ENCODE measurements at places on chromosomes 11 and 22.

- DNase-seq = no peak
Measured at GRCh38 chr11:73856031-73856567, 20.5 kb downstream of the COA4 start.

- no peak for DNase-seq
Measured at GRCh38 chr22:36702842-36703215, 723 bp downstream of the CACNG2 start.

DNA sequence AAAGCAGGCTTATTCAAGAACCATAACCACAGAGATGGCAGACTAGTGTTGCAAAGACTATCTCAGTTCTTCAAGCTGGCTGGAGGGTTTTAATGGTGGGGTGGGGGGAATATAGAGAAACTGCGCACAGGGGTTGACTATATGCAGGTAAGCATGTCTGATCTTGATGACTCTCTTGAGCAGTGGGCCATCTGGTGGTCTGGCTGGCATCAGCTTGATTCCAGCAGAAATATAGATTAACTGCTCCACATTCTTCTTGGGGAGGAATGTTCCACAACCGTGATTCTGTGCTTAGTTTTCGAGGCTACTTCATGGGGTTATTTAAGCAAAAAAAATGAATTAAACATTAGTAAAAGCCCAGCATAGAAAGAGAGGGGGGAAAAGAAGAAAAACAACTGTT is 158.8 kb upstream of the PGR start:
- no peak for DNase-seq

DNA sequence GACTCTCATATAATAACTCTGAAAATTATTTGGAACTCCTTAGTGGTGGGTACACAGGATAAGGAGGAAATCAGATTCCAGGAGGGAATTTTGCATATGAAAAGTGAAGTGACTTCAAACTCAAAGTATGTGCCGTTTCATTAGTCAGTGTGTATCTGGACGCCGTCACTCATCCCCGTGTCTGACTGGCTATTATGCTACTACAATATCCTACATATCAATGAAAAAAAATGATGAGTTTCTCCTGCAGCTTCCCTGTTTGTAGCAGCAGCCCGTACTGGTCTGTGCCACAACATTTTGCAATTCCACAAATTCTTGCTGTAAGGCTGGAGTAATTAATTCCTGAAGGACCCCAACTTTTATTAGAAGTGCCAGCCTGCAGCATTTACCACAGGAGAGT is 16.5 kb downstream of the WT1 start:
- no peak for DNase-seq

DNA sequence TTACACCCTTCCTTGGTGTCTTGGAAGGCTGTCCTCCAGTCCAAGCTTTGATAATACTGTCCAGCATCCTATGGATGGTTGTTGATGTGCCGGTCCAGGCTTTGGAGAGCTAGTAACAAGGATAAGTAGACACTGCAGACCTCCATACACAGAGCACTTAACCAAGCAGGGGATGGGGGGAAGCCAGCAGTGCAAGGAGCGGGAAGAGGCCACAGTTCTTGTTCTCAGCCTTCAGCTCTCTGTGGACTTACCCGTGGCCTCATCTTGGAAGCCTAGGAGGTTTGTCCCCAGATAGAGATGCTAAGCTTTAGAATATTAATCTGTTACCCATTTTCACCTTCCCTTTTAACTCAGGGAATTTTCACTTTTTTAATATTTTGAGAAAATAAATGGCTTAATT is 30.9 kb upstream of the ZC3H12C start:
- no peak for DNase-seq

GRCh38 chr22:17802822-17803221 is 28.6 kb upstream of the BID start:
- no peak for DNase-seq

DNA sequence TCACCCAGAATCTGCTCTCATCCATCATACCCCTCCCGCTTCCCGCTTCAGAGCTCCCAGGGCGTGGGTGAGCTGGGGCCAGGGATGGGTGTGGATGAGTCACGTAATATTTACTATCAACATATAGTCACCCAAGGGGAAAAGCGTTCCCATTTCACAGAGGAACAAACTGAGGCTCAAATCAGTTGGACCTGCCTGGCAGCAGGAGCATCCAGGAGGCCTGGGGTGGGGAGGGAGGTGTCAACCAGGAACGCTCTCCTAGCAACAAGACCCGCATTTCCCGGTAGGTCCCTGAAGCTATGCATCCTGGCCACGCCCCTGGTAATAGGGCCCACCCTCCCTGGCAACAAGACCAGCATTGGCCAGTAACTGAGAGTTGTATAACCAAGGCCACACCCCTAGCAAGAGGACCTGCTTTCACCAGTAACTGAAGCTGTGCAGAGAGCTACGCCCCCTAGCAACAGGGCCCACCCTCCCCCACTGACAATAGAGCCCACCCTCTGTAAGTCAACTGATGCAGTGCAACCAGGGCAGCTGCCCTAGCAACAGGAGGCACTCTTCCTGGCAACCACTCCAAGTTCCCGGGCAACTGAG is 32.7 kb upstream of the TXNRD2 start:
- DNase-seq = peak; percentile 71

DNA sequence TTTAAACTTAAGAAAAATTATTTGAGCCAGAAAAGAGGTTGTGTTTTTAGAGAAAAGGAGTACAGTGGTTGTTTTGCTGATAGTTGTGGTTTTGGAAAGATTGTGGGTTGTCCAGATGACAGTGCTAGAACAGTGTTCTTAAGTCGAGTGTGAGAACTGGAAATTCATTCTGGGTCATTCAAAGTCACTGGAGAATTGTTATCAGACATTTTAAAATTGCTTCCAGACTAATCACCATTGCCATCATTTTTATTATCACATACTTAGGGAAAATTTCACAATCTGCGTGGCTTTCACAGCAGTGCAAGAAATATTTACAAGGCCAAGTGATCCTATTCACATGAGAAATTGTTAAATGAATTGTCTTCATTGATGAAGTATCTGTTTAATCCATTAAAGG is 242.2 kb upstream of the DDI1 start:
- no peak for DNase-seq

- no peak for DNase-seq
Measured at GRCh38 chr22:44455151-44455962, 42.7 kb downstream of the RTL6 start.

DNA sequence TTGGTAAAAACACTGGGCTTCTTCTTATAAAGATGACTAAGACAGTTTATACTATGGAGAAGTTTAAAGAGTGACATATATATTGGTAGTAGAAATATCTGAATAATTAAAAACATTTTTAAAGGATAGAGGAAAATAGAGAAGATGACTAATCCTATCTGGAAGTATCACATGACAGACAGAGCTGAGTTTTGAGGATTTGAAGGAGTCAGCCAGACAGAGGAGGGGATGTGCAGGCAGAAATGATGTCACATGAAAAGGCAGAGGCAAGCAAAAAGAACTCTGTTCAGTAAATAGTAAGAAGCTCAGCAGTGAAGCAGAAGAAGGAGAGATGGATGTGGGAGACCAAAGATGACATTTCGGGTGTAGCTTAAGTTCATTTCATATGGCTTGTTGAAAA is 1.6 kb downstream of the OR10A2 start:
- no peak for DNase-seq

GRCh38 chr11:22449441-22449840 is 111.3 kb downstream of the SLC17A6 start:
- no peak for DNase-seq

DNA sequence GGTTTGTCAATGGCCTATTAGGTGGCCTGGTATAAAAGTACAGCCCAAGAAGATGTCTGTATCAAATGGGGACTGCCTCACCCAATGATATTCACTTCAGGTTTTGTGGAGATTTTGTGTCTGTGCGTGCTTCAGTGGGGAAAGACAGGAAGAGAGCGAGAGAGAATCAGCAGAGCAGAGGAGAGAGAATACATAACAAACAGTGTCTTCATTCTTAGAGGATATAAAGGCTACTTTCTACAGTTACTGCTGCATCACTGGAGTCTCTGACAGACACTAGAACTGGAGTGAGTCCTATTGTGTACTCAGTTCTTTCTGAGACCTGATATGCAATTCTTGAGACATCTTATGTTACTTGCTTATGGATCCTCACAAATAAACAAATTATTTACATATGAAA is 115.0 kb downstream of the CASP12 start:
- DNase-seq = no peak

DNA sequence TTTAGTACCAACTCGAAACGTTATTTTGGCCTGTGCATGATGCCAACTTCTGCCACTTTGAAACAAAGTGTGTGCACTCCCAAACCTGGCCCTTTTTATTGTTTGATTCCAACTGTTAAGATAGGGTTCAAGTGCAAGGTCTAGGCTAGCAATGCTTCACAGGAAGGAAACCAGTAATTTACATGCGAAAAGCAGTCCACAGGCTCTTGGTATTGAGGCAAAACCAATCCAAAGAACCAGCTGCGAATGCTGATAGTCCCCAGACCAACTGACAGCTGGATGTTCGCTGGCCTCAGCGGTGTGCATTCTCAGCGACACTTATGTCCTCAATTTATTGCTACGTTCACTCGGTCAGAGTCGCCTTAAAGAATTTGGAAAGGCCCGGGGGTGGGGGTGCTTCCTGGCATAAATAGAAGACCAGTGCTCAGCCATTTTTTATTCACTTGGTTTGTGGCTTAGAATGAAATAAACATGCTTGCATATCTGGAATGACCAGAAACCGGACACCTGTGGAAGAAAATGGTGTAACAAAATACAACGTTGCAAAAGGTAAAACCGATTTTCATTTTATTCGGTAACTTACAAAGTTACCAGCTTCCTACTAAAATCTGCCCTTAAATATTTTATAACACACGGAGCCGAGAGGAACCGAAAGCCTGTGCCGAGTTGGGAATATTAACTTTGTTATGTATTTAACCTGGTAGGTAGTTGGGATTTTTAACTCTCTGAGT is 1.6 kb downstream of the CPT1A start:
- peak; percentile 55 for DNase-seq

GRCh38 chr11:104222464-104222863 is 58.5 kb upstream of the PDGFD start:
- DNase-seq = no peak

DNA sequence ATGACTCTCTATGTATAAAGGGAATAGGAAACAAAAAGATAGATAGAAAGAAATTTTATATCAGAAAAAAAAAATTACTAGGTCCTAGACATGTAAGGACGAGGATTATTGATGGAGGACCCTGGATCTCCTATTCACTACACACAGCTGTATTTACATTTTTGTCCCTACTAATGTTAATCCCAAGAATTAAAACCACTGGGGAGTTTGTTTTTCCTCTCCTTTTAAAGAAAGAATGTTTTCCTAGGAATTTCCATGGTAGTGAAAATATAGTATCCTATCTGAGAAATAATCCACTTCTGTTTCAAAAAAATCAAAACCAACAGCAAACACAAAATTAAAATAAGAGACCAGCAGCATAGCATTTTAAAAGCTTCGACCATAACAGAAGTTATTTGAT is 41.1 kb downstream of the PDGFD start:
- DNase-seq = no peak

GRCh38 chr11:111021131-111021530 is 224.4 kb upstream of the POU2AF2 start:
- no peak for DNase-seq

GRCh38 chr11:20056950-20057943 is 103.0 kb downstream of the DBX1 start:
- DNase-seq = no peak
